Pulmonary artery endothelial cell (primary cell): ENCODE measurements at places on chromosomes 1 and 21. TPM values are rescaled to one million over a fixed set of nuclear protein-coding genes. Genes with fewer than 3 reads are reported as not detected.

The FDPS gene
- total RNA-seq: 425 and 494 TPM in 2 replicates

The FCRL6 gene
- total RNA-seq: 0.07 TPM in 1 of 2 replicates, not detected in the other

The RC3H1 gene
- total RNA-seq: 15.9 and 25.6 TPM in 2 replicates

The MATN1 gene
- total RNA-seq: not detected in 2 replicates

The LRP8 gene
- 43.5 and 59.7 TPM in 2 replicates for total RNA-seq

The HSD3B2 gene
- not detected in 2 replicates for total RNA-seq

The TMOD4 gene
- not detected in 2 replicates for total RNA-seq

The RORC gene
- total RNA-seq: not detected in 2 replicates

The BEND5 gene
- total RNA-seq: not detected in 2 replicates

The C1orf87 gene
- not detected in 2 replicates for total RNA-seq

The TLCD4 gene
- total RNA-seq: under 0.01 and 0.04 TPM in 2 replicates

The IFI44L gene
- 3.8 and 4.7 TPM in 2 replicates for total RNA-seq

The PDE4B gene
- 49.6 and 53.2 TPM in 2 replicates for total RNA-seq

The MX2 gene
- total RNA-seq: 0.35 and 0.59 TPM in 2 replicates

The GBP7 gene
- total RNA-seq: not detected in 2 replicates

The LCE1D gene
- not detected in 2 replicates for total RNA-seq

The OBSCN gene
- 3.4 and 4.7 TPM in 2 replicates for total RNA-seq

The CLDN17 gene
- total RNA-seq: not detected in 2 replicates

The OR2G6 gene
- not detected in 2 replicates for total RNA-seq

The KIF26B gene
- 0.04 and 0.13 TPM in 2 replicates for total RNA-seq

The FAM163A gene
- 0.07 TPM in 1 of 2 replicates, not detected in the other for total RNA-seq

The GPR161 gene
- 26.0 and 40.3 TPM in 2 replicates for total RNA-seq

The CYP4A11 gene
- total RNA-seq: not detected in 2 replicates

The RIPK4 gene
- 0.04 TPM in 1 of 2 replicates, not detected in the other for total RNA-seq

The KCND3 gene
- under 0.01 TPM in 2 replicates for total RNA-seq

The NBPF6 gene
- total RNA-seq: not detected in 2 replicates

The TTC22 gene
- not detected in 2 replicates for total RNA-seq

The ANKRD34A gene
- total RNA-seq: 0.18 and 0.20 TPM in 2 replicates

The SLC5A9 gene
- total RNA-seq: not detected in 2 replicates

The RNU1-2 gene
- under 0.01 TPM in 2 replicates for total RNA-seq

The S100B gene
- total RNA-seq: not detected in 2 replicates

The SLC5A3 gene
- total RNA-seq: 6.9 and 23.7 TPM in 2 replicates

The LCE3A gene
- not detected in 2 replicates for total RNA-seq

The CD48 gene
- not detected in 2 replicates for total RNA-seq

The GUCA2B gene
- total RNA-seq: not detected in 2 replicates

The SYNJ1 gene
- total RNA-seq: 6.3 and 14.9 TPM in 2 replicates

The NR1I3 gene
- not detected in 2 replicates for total RNA-seq

The KLHDC7A gene
- not detected in 2 replicates for total RNA-seq

The ADPRS gene
- total RNA-seq: 32.6 and 43.5 TPM in 2 replicates

The IFNLR1 gene
- total RNA-seq: not detected in 2 replicates

The CFAP141 gene
- not detected in 2 replicates for total RNA-seq

The DNAJC28 gene
- 0.79 and 1.2 TPM in 2 replicates for total RNA-seq

The RHEX gene
- not detected in 2 replicates for total RNA-seq

The EFNA1 gene
- total RNA-seq: 53.3 and 57.0 TPM in 2 replicates

The AIRE gene
- total RNA-seq: under 0.01 TPM in 1 of 2 replicates, not detected in the other

The AMY1C gene
- not detected in 2 replicates for total RNA-seq

The PDXK gene
- total RNA-seq: 99.8 and 121 TPM in 2 replicates

The RCOR3 gene
- total RNA-seq: 9.0 and 13.2 TPM in 2 replicates

The S100A13 gene
- 62.6 and 153 TPM in 2 replicates for total RNA-seq

The LIPI gene
- total RNA-seq: not detected in 2 replicates
